Foreskin keratinocyte (primary cell): ENCODE measurements at places on chromosomes 2 and 18. TPM values are rescaled to one million over a fixed set of nuclear protein-coding genes. Genes with fewer than 3 reads are reported as not detected.

Gene TMEM150A
- 12.7 and 12.8 TPM in 2 replicates for polyA plus RNA-seq

Gene ICOS
- polyA plus RNA-seq, result not detected in 2 replicates

Gene C2orf66
- 0.06 TPM in 2 replicates for polyA plus RNA-seq

Gene RNPEPL1
- 41.6 and 53.0 TPM in 2 replicates for polyA plus RNA-seq

- DNase-seq, result no peak
These were observed 59.0 kb downstream of the PRPF40A start for GRCh38 chr2:152658221-152658620.

DNA sequence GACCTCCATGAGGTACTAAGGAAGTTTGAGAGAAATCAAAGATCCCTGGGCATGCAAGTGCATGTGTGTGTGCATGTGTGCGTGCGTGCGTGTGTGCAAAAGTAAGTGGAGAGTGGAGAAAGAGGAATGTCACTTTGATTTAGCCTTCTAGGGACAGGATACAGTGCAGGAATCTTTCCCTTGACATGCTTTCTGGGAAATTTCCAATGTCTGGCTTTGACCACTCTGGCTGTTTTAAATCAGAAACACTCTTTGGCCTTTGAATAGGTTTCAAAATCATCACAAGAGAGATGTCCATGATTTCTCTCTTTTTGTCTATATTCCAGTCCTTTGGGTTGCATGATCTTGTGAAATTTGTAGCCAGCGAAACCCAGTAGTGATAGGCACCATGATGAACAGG is 162.0 kb downstream of the ALK start:
- DNase-seq, result no peak

DNA sequence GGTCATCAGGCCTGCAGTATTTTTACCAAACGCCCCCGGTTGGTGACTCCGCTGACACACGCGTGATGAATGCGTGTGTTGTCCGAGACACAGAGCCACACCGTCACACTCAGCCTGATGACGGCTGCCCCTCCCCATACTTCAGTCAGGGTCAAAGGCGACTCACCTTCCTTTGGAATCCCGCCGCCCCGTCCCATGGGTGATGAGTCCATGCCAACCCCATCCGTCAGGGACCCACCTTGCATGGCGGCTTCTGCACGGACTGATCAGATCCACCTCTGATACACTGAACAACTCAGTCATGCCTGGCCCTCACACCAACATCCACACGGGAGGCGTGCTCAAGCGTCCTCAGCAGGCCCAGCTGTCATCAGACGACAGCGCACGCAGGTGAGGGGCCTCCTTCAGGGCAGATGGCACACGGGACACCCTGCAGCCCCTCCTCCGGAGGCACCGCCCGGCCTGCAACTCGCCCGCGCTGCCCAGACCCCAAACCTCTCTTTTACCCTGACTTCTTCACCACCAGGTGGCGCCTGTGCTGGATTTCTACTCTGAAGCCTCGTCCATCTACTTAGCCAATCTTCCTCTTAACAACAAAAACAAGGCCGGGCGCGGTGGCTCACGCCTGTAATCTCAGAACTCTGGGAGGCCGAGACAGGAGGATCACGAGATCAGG is 89.2 kb downstream of the ZNF516 start:
- DNase-seq, result no peak

DNA sequence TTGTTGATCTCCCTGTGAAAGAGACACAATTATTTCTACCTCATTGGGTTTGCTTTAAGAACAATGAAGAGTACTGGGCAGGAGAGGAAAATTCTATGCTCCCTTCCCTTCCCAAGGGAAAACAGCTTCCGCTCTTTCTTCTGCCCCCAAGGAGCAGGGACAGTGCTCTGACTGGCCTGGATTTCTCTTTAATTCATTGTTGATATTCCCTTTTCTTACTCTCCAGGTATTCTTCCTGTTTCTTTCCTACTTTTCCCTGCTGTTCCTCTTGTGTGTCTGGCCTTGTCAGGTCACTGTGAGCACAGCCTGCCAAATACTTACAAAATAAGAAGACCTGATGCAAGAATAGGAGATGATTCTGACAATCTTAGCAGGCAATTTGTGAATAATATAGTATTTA is 49.6 kb upstream of the SPAG16 start:
- DNase-seq, result no peak

- DNase-seq, result no peak
These were observed 123.6 kb downstream of the LPIN1 start for GRCh38 chr2:11870064-11870463.

DNA sequence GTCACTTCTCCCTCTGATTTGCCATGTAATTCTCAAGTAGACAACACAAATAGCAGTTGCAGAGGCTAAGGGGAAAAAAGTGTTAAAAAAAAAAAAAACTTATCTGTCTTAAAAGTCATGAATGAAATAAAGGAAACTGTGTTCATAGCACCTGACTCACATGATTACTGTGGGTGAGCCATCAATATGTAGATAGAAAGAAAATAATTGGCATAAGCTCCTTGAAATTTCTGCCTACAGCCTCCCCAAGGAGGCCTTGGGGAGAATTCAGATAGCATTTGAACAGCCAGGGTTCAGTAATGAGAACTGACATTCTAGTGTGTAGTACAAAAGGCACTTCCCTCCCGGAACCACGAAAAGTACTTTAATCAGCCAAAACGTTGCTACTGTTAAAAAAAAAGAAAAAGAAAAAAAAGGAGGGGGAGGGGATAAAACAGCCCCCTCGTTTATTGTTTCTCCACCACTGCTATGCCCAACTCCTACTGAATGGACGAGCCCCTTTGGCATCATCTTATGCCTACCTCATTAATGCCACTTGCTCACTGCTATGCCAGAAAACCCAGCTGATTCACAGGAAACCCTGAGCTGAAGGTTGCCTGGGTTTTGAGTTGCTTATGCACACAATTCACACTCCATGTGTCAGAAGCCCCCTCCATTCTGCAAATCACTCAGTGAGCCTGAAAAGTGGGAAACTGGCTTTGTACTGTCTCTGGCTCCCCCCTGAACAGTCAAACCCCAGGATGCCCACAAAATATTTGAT is 65.5 kb upstream of the KLF7 start:
- DNase-seq, result no peak

DNA sequence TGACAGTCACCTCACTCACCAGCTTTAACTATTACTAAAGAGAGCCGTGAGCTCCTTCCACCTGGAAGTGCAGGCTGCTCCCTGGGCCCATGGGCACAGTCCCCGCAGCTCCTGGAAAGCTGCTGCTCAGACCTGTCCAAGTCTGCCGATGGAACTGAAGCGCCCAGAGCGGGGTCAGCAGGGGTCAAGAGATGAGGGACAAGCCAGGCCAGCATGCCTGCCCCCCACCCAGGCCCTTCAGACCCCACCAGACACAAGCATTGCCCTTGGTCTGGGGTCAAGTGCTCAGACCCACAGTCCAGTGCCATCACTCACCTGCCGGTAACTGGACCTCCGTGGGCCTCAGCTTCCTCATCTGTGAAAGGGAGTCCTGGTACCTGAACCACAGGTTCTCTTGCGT is 59.9 kb downstream of the BIN1 start:
- DNase-seq, result no peak

DNA sequence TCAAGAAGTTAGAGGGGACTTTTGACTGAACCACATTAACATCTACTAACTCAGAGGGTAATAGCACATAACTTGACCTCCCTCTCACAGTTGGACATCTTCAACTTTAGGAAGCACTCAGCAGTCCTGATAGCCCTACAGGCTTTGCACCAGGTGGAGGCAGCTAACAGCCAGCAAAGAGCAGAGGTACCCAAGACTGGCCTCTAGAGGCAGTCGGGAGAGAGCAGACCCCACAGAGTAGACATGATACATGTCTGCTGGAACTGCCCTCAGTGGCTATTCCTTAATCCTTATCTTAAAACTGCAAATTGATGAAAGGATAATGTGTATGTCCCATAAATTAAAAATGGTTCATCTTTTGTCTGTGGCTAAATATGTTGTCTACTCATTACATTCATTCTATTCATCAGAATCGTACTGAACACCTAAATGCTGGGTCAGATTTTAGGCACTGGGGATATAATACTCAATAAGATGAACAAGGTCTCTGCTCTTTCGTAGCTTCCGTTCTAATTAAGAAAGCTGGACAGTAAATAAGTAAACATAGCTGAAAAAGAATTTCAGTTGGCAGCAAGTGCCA is 49.8 kb downstream of the CAB39 start:
- no peak for DNase-seq

DNA sequence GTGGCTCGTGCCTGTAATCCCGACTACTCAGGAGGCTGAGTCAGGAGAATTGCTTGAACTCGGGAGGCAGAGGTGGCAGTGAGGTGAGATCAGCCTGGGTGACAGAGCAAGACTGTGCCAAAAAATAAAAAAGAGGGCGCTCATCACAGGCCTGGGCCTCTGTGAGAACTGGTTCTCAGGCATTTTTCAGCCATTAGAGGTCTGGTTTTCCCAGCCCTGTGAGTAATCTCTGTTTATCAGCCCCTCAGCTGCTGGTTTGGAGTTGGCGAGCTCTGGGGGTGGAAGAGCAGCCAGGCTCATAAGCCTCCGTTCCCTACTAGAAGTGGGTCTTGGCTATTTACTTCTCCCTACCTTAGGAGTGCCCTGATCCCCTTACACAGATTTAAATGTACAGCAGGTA is 53.1 kb downstream of the CHRNA1 start:
- DNase-seq, result no peak

- peak; percentile 45 for DNase-seq
These were observed 506.6 kb upstream of the SPHKAP start for GRCh38 chr2:228688007-228688645.
